Central memory CD8-positive, alpha-beta T cell (primary cell): ENCODE measurements at places on chromosomes 7 and 10.

DNA sequence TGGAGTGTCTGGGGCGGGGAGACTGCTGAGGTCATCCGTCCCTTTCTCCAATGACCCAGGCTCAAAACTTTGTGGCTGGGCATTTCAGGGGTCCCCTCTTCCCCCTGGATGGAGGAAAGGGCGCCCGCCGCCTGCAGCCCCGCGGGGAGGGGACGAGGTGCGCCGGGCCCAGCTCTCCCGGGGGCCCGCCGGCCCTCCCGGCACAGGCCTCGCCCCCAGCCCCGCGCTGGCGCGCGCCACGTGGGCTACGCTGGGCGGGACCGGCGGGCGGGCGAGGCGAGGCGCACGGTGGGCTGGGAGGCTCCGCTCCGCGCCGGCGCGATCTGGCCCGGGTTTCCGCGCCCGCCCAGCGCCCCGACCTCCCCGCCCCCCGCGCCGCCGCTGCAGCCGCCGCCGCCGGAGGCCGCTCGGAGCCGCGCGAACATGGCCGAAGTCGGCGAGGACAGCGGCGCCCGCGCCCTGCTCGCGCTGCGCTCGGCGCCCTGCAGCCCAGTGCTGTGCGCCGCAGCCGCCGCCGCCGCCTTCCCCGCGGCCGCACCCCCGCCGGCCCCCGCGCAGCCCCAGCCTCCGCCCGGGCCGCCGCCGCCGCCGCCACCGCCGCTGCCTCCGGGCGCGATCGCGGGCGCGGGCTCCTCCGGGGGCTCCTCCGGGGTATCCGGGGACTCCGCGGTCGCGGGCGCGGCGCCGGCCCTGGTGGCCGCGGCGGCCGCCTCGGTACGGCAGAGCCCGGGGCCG lies at the start of gene FOXK1:
Gene FOXK1, plus strand, starts transcription at position 410 of the 735 bp plus-strand sequence. Its CDS starts 14 bp downstream, at position 424.
- peak; percentile 53 for DNase-seq

- no peak for DNase-seq
Observed at GRCh38 chr7:155460926-155461613, 3.1 kb downstream of the EN2 start.

DNA sequence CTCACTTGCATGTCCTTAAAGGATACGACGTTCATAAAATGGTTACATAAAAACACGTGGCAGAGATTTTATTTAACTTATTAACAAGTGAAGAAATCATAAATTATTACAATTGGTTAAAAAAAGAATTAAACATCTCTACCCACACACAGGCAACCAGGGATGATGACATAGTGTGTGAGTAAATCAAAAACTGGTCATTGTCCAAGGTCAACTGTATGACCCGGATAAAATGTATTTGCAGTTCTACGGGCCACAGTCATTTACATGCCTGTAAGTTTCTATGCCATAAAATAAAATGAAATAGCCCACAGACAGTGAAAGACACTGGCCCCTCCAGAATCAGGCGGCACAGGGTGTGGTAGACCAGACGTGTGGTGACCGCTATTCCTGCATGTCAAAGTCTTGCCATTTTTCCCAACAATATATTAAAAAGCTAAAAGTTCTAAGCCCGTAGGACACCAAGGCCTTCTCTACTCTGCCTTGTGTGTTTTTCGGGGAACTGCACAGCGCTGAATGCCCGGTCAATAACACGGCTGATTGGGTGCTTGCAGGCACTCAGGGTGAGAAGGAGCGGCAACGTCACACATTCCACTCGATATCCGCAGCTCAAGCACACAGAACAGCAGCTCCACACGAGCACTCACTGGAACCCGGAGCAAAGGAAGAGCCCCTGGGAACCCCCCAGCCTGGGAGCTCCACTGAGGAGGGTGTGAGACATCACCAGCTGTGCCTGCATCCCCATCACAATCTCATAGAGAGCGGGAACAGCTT lies 143.3 kb upstream of the PPP2R2D start:
- no peak for DNase-seq

DNA sequence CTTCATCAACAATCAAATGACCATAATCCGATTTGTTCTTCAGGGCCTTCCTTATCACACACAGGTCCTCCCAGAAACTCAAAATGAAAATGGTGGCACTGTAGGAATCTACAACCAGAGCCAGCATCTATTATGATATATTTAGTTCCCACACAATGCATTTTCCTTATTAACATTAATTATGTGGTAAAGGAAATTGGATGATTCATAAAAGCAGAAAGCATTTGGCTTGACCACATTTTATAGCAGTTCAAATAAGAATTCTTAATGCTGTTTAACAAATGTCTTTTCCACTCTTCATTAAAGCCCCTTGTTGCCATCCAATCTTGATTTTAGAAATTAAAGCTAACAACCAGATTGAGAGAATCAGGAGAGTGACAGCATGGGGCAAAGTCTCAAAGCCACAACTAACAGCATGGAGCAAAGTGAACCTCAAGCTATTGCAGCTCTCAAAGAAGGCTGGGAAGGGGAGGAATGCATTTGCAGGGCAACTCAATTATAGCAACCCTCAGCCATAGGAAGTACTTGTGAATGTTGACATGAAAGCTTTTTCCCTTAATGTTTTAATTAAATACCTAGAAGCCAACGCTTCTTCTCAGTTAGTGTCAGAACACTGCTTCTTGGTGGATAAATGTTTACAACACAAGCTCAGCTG lies 549.1 kb downstream of the NXPH1 start:
- DNase-seq = no peak
